ENCODE measurements at places on chromosomes 3 and 15.
A peak's percentile ranks its signal among the peaks of the same experiment; 100 is the strongest.

DNA sequence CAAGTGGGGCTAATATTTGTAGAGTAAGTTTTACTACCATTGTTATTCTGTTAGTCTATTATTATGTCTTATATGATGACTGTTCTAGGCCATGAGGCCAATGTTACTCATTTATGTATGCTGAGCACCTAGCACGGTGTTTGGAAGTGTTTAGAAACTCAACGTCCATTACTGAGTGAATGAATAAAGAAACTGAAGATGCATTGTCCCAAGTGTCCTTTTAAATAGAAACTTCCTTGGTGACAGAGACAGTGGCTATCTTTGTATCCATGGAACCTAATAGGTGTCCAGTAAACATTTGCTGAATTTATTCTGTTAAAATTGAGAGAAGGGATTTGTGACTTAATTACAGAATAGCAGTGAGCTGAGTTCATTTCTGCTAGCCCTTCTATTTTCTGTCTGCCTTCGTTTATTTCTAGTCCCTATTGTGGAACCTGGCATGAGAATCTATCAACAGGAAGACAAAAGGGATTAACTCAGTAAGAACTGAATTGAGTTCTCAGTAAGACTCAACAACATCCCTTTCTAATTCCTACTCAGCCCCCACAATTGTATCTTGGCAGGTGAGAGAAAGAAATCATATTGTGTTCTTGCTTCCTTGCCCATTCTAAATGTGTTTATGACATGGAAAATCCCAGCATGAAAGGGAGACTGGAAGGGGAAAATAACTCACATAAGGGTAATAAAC, 246.6 kb upstream of the LRRC3B start:
- no peak for DNase-seq

DNA sequence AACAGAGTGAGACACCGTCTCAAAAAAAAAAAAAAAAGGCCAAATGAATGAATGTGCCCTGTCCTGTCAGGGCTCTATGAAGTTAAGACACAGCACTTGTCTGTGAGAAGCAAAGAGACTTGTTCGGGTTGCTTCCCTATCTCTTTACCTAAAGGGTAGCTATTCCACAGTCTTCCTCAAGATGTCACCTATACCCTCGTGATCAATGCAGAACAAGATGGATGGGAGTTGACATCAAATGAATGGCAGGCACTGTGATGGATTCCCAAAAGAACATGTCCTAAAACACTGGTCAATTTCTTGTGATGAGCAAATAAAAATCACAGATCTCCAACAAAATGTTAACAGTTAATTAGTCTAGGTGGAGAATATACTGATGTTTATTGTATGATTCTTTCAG, 9.5 kb downstream of the TADA3 start:
- no peak for DNase-seq

DNA sequence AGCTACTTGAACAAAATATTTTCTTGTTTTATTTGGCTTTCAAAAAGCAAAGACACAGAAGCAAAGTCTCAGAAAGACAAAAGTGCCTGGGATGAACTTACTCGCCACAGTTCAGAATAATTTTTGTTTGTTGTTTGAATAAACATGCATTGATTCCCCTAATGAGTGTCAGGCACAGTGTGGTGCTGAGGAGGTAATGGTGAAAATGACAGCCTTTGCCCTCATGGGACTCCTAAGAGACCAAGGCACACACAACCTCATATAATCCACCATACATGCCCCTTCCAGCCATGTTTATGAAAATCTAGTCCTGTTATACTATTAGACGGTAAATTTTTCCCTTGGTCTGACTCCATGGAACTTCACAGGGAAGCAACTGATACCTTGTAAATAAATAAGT, 2.5 kb downstream of the GOLIM4 start:
- DNase-seq: no peak

GRCh38 chr3:57961828-57962447, 46.3 kb upstream of the FLNB start:
- DNase-seq: no peak

DNA sequence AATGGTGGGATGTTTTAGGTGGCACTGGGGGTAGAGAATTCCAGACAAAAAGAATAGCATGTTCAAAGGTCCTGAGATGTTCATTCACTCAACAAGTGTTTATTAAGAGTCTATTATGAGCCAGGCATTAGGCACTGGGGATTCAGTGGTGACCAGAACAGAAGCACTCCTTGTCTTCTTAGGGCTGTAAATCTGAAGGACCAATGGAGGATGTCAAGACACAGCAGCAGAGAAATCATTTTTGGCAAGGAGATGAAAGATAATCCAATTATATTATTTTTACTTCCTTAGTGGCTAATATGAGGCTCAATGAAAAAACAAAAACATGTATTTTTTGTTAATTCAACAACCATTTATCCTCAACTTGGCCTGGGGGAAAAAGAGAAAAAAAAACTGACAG, 218.5 kb downstream of the SLC9A9 start:
- DNase-seq: no peak

- no peak for DNase-seq
Observed at GRCh38 chr3:127915115-127915936, at the start of gene KBTBD12. KBTBD12 (plus strand) TSS chr3:127915232; CDS start chr3:127923062, 7,830 bp downstream.

DNA sequence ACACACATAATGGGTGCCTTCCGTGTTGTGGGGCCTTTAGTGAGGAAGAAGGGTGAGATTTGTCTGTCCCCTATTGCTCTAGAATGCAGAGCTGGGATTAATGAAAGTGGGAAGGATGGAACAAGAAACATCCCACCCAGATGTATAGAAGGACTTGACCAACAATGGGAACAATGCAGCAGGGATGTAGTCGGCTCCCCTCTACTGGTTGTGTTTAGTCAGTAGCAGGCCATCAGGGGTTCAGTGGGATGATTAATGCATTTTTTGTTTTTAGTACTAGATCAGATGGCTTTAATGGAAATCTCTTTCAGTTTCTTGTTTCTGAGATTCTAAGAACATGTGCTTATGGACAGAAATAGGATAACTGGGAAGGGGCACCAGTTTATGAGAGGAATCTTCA, 156.0 kb upstream of the ROPN1 start:
- DNase-seq: no peak

GRCh38 chr3:177820683-177821316, 623.5 kb upstream of the TBL1XR1 start:
- no peak for DNase-seq

DNA sequence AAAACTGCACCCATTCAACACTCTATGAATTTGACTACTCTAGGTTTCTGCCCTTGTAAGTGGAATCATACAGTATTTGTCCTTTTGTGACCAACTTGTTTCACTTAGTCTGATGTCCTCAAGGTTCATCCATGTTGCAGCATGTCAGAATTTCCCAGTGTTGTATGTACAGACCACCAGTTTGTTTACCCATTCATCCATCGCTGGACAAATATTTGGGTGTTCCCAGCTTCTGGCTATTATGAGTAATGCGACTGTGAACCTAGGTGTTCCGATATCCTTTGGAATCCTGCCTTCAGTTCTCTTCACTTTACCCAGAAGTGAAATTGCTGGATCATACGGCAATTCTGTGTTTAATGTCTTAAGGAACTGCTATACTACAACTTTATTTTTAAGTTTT, 12.6 kb downstream of the RPL32 start:
- no peak for DNase-seq

DNA sequence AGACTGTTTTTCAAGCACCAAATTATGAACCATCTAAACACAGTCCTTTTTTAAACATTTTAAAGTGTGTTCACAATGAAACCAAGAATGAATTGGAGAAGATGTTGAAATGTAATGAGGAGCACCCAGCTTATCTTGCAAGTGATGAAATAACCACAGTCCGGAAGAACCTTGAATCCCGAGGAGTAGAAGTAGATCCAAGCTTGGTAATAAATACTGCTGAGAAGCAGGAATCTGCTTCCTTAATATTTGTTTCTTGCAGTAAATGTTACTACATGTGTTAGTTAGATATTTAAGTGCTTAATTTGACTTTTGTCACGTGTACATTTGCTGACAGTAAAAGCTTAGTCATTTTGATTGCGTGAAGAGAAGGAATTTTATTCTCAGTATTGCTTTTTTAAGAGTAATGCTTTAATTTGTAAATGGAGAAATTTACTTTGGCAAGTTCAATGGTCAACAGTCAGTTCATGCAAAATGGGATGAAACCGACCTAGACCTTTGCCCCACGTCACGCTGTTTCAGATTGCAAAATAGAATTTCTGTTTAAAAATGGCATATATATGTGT, 69.8 kb downstream of the OPA1 start:
- no peak for DNase-seq

DNA sequence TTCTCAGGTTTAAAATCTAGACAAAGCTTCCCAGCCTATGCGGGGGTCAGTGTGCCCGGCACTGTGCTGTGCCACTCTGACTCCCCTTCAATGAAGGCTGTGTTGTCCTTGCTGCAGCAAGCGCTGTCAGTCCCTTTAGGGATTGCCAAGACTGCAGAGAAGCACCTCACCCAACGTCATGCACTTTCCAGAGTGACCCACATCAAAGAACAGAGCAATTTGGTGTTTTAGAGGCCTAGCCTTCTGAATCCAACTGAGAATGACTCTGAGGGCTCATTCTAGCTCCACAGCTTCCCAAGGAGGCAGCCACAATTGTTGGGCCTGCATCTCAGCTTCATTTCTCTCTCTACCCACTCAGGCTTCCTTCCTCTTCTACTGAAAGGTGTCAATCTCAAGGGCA, 26.4 kb downstream of the SLC9A9 start:
- DNase-seq: no peak

GRCh38 chr3:174776636-174777035, 82.5 kb upstream of the NAALADL2 start:
- no peak for DNase-seq

DNA sequence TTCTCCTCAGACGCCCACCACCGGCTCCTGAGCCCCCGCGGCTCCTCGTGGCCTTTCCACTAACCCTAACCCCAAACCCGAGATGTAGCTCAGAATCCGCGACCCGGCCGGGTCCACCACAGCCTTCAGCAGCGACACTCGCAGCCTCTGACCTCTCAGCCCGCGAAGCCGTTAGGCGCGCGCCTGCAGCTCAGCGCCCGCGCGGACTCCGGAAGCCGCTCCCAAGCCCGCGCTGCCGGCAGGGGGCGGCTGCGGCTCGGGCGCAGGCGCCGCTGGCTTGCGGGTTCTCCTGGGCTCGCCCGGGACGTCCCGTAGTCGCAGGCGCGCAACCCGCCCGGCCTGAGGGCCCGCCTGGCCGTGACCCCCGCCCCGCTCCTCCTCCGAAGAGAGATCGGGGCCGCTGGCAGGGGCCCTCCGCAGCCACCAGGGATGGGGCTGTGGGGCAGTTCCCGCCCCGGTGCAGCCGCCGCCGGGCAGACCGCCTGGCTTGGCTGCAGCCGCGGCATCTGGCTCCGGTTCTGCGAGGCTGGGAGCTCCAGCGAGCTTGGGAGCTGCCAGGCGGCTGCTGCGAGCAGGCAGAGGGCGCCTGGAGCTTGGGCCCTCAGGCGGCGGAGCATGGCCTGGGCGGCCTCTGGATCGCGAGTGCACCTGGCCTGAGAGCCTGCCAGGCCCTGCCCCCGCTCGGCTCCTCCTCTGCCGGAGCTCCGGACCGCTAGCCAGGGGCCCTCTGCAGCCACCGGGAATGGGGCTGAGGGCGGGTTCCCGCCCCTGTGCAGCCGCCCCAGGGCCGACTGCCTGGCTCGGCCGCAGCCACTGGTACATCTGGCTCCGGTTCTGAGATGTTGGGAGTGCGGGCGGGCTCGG, 120.7 kb downstream of the LMLN start:
- peak; percentile 45 for DNase-seq

All from iPS DF 6.9 (cell line).